Epithelial cell of prostate (primary cell): ENCODE measurements at places on chromosomes 12 and 14.

GRCh38 chr12:79689061-79689476 is 1.7 kb downstream of the PAWR start:
- DNase-seq: no peak

- DNase-seq: no peak
Measured at GRCh38 chr14:77804592-77804991, 4.7 kb downstream of the ADCK1 start.

DNA sequence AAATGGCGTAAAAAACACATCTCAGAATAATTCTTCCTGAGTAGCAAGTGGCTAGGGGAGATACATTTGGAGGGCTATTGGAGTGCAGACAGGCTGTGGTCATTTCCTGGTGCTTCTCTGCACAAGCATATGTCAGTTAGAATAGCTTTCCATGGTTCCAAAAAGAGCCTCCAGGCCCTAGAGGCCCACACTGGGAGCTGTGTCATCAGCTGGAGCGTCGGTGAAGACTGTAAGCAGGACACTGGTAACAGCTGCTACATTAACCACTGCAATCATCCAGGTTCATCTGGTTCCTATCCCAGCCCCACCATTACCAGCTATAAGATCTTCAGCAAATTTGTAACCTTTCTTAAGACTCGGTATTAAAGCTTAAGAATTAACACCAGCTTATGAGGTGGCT is 31.7 kb upstream of the APPL2 start:
- no peak for DNase-seq

- no peak for DNase-seq
Measured at GRCh38 chr14:70268760-70269159, 80.0 kb upstream of the SLC8A3 start.
